Nephron progenitor cell (in vitro differentiated cells): ENCODE measurements at places on chromosomes 7 and 10.

GRCh38 chr10:21087476-21087875, 190.4 kb upstream of the NEBL start:
- DNase-seq = no peak

GRCh38 chr7:40009301-40009700, 59.2 kb downstream of the CDK13 start:
- no peak for DNase-seq

DNA sequence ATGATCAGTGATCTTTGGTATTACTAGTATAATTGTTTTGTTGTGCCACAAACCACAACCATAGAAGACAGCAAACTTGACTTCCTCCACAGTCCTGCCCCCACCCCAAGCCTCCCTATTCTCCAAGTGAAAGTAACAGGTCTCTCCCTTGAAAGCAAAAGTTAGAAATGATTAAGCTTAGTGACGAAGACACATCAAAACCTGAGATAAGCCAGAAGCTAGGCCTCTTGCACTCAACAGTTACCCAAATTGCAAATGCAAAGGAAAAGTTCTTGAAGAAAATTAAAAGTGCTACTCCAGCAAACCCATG, 7.5 kb downstream of the SAR1A start:
- no peak for DNase-seq

- DNase-seq = no peak
Observed at GRCh38 chr7:22633954-22634474, 93.0 kb upstream of the IL6 start.

DNA sequence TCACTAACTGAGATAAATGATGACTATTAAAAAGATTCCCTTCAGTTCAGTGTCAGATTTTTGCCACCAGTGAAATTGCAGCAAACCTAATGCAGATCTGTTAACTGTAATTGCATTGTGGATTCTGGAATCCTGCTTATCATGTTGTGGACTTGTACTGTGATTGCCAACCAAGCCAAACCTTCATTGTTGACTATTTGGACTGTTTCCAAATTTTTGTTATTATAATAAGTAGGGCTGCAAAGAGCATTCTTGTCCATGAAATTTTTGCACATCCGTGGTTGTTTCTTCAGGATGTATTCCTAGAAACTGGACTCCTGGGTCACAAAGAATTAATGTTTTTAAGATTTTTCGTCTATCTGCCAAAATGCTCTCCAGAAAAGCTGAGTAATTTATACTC, 281.6 kb upstream of the ZMIZ1 start:
- DNase-seq = no peak

DNA sequence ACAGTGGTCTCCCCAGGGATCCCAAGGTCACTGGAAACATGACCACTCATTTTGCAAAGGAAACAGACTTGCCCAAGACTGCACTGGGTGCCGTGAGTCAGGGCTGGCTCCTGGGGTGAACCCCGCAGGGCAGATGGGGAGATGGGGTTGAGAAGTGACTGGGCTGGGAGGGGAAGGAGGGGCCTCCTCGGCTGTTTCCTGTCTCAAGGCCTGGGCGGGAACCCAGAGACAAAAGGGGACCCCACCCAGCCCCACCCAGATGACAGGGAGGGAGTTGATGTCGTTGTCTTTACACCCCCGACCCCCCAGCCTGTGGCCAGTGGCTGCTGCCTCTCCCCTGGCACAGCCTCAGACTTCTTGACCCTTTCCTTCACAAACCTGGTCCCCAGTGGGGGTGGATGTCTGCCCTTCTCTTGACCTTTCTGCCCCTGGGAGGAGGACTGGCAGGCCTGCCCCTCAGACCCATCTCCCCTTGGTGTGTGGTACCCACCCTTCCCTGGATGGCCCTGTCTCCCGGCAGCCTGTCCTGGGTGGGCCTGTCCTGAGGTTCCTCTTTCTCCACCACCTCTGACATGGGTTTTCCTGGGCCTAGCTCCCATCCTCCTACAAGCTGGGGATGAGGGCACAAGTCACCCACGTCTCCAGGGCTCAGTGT, 1.4 kb downstream of the MYO1G start:
- DNase-seq = no peak

- DNase-seq = no peak
Observed at GRCh38 chr10:93771354-93771753, 13.6 kb downstream of the LGI1 start.

GRCh38 chr10:77837248-77837924, 89.2 kb downstream of the DLG5 start:
- DNase-seq = peak; percentile 56

DNA sequence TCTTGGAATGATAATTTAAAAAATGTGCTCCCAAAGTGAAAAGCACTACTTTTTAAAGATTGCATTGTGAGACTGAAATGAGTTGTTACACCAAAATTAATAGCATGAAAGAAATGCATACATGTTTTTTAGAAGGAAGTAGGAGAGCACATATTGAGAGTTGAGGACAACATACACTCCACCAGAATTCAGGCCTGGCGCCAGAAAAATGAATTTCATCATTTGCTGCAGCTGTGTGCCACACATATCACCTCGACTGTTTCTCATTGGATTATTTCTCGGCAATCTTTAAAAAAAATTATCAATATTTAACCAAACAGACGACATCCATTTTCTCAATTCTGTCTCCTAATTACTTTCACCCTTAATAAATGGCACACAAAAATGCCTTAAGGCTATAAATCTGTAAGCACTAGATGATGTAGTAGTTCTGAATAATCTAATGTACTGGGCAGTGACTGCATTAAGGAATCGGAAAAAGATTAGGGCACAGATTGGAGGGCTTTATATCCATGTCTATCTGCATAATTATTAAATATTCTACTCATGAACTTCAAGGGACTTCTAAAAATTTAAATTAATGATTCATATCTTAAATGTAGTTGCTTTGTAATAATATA, 590.4 kb downstream of the NXPH1 start:
- DNase-seq = no peak

DNA sequence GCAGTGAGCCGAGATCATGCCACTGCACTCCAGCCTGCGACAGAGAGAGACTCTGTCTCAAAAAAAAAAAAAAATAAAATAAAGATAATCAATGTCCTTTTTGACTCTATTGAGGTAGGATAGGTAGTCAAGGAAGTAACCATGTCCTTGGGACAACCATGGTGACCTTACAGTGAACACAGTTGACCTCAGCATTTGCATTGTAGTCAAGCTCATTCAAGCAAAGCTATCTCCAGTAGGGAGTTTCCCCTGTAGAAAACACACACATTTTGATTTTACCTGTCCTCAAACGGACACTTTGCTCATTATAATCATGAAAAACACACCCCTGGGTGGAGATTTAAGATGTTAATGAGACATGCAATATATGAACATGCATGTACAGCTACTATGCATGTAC, 171.7 kb downstream of the KIF20B start:
- DNase-seq = no peak

GRCh38 chr10:71270301-71271220, 48.5 kb upstream of the SLC29A3 start:
- peak; percentile 63 for DNase-seq

DNA sequence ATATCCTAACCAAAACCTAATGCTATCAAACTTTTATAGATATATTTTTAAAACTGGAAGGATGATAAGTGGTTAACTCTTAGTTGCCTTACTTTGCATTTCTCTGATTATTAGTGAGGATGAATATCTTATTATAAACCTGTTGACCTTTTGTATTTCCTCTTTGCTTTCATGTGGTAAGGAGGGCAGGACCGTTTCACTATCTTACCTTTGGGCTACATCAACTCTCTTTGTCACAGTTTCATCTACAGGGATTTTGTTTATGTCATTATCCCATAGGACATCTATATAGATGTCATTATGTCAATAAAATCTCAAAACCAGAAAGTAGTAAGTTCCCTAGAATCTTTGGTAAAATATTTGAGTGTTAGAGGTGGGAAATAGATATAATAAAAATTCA, 219.3 kb downstream of the THSD7A start:
- no peak for DNase-seq

DNA sequence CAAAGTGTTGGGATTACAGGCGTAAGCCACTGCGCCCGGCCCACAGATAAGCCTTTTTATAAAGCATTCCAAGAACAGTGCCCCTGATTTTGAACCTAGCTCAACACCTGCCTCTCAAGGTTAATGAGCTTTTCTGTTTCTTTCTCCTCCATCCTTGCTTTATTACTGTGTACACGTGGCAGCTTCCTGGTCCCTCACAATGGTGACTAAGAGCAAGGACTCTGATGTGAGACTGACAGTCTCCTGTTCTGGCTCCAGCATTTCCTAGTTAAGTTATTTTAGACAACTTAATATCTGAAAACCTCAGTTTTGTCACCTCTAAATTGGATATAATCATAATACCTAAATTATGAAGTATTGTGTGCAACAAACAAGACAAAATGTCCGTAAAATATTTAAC, 9.9 kb downstream of the HABP2 start:
- DNase-seq = no peak

- no peak for DNase-seq
Observed at GRCh38 chr7:106462365-106462859, 177.6 kb upstream of the NAMPT start.

DNA sequence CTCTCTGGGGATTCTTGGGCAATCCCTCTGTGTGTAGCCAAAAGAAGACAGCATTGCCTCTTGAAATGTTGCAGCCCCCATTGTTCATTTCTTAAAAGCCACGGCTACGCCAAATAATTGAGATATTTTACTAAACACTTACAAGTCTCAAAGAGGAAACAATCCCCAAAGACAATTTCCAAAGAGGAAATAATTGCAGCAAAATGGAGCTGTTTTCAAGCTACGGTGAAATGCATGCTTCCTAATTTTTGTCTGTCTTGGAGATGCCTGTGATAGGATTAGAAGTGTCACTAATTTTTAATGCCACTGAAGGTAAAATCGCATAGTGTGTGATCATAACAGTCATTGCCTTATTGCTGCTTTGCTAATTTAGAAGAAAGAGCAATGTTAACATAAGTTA, 72.9 kb upstream of the NAMPT start:
- no peak for DNase-seq

GRCh38 chr10:27143686-27144085, 10.5 kb downstream of the YME1L1 start:
- no peak for DNase-seq

DNA sequence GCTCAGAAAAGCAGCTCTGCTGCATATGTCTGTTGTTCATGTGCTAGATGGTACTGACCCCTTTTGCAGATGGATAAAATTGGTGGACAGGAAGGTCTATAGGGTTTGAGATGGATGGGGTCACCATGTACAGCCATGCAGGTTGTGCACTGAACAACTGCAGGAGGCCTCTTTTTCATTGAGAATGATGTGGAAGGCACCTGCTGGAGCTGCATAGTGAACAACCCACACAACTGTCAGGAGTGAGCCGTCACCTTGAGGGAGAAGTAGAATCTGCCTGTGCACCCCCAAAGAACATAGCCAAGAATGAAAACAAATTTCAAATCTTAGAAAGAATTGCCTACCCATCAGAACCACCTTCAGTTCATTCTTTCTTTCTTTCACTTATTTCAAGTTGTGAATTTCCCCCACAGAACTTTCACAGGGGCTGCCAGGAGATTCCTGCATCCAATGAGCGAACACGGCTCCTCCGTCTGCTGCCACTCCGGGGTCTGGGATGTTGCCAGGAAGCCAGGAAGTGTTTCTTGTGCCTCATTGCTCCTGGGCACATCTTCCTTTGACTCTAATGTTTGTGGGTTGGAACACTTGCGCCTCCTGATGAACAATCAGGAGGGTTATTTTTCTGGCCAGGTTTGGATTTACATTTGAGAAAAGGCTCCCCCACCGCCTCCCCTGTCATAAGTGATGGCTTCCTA, 53.7 kb upstream of the DOCK1 start:
- no peak for DNase-seq

GRCh38 chr7:71639382-71640085, 507.6 kb downstream of the GALNT17 start:
- no peak for DNase-seq

- no peak for DNase-seq
Observed at GRCh38 chr10:119208553-119208940, 1.2 kb downstream of the GRK5 start.

GRCh38 chr10:66777665-66778064, 148.2 kb upstream of the LRRTM3 start:
- no peak for DNase-seq

- no peak for DNase-seq
Observed at GRCh38 chr10:84265418-84265817, 20.6 kb downstream of the RGR start.

GRCh38 chr7:74525881-74526280, 72.2 kb downstream of the GTF2IRD1 start:
- DNase-seq = no peak

- no peak for DNase-seq
Observed at GRCh38 chr7:123771256-123771655, 22.5 kb upstream of the WASL start.

DNA sequence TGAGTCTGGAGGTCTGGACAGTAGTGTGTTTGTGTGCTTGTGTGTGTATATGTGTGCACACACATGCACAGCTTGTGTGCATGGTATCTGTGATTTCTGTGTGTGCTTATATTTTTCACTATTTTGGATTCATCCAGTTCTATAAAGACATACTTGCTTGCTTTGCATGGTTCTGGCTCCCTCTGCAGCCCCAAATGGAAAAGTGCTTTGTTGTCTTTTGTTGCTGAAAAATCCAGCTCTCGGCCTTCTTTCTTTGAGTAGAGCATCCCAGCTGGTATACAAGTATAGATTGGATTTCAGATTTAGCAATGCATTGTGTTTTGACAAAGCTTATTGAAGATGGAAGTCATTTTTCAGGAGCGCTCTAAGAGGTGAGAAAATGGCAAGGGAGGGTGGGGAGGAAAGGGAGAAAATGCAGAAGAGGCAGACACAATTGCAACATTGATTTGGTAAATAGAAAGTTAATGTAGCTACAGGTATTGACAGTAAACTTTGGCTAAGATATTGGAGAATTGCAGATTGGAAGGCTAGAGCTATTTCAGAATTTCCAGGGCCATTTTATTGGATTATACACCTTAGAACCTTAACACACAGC, 333.9 kb downstream of the AUTS2 start:
- peak; percentile 21 for DNase-seq

DNA sequence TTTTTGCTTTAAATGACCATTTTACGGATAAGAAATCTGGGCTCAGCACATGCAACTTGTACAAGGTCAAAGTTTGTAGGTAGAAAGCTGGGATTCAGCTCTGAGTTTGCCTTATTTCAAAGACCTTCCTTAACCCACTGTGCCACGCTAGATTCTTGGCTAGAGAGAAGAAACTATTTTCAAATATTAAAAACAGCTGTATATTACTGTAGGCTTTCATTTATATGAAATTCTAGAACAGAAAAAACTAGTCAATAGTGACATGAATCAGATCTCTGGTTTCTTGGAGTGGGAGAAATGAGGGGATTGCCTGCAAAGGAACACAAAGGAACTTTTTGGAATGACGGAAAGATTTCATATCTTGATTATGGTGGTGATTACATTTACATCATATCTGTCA, 53.0 kb upstream of the C1GALT1 start:
- DNase-seq = no peak

- DNase-seq = no peak
Observed at GRCh38 chr10:106830006-106830405, 334.5 kb downstream of the SORCS1 start.

GRCh38 chr10:47189802-47190201, 110.2 kb upstream of the GDF10 start:
- no peak for DNase-seq

GRCh38 chr7:71389976-71390375, 258.0 kb downstream of the GALNT17 start:
- no peak for DNase-seq

GRCh38 chr7:19105546-19105945, 11.9 kb downstream of the TWIST1 start:
- DNase-seq = no peak
